Hindlimb muscle (tissue), 1 donor: ENCODE measurements at places on chromosomes 12 and 14.

DNA sequence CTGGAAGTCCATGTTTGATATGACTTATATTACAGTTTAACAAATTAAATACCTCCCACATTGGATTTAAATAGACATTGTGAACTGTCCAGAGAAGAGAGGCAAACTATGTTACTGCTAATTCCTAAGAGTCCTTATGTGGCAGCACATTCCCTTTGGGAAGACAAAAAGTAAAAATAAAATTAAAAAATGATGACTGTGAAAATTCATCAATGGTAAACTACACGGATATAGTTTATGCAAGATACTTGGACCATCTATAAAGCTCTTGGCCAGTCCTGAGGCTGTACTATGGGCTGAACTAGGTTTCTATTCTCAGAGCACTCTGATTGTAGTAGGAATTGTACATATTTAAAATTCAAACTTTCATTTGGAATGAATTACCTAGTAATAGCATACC, 206.4 kb downstream of the LRRK2 start:
- no peak for DNase-seq

DNA sequence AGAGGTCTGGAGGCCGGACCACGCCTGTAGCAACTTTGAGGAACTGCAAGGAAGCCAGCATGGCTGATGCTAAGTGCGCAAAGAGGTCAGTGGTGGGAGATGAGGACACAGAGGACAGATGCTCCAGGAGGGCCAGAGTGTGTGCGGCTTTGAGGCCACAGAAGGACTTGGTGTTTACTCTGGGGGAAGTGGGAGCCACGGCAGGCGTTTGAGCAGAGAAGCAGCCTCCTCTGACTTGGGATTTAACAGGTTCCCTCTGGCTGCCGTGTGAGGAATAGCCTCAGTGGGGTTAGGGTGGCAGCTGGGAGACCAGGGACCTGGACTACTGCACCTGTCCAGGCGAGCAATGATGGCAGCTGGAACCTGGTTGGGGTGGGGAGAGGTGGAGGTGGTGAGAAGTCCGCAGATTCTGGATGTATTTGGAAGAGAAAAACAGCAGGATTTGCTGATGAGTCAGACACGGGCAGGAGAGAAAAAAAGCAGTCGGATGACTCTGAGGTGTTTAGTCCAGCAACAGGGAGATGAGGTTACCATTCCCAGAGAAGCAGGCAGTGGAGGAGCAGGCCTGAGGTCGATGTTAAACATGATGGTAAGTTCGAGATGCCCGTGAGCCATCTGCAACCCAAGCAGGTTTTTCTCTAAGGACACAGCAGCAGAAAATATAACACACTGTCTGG, 143.5 kb downstream of the SCARB1 start:
- no peak for DNase-seq

DNA sequence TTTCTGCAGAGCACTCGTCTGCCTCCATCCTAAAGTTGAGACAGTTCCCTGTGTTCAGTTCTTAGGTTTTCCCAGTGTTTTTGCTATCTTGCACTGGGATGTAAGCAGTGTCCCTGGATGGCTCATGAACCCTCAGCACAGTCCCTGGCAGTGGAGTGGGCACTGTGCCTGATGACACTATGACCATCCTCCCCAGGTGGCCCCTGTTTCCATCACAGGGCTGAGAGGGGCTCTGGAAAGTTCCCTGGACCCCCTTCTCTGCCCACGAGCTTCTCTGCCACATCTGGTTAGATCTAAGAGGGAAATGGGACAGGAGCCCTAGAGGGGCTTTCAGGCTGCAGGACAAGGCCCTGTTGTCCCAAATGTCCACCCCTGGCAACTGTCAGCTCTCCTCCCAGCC, 249.8 kb upstream of the SFSWAP start:
- DNase-seq = no peak

GRCh38 chr12:28223025-28223554, 32.8 kb downstream of the CCDC91 start:
- DNase-seq = no peak

GRCh38 chr12:131371401-131372170, 339.3 kb upstream of the SFSWAP start:
- DNase-seq = no peak
